ENCODE measurements at places on chromosomes 16 and 17.

GRCh38 chr17:17790637-17791464 is 45.9 kb downstream of the SREBF1 start:
- DNase-seq: no peak

DNA sequence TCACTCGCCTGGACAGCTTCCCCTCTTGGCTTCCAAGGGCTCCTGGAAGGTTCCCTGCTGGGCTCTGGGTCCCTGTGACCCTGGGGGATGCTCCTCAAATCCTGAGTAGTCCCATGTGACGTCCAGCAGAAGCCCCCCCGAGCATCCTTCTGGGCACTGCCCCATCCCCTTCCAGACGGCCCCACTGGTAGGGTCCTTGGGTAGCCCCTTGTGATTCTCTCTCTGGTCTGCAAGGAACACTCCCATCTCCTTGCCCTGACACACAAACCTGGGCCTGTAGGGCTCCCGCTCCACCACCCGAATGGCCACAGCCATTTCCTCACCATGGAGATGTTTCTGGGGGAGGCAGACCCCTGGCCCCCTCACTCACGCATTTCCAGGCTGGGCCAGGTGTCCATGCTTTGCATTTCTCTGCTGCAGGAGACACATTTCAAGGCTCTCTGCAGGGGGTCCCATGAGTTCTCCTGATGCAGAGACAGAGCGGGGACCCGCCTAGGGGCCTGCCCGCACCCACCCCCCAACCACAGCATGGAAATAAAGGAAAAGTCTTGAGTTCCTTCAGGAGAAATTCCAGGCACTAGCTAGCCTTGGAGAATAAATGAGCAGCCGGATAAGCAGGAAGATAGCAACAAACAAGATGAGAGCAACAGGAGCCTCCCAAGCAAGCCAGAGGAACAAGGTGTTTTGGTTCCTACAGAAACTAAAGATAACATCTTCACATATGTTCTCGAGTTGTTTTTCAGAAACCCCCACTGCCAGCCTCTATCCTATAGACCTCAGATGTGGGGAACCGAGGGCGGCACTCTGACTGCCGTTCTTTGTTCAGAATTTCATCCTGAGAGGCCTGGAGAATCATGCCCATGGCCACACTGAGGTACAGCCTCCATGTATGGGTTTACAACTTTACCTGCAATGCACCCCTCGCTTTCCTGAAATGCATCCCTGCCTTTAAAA is 128.8 kb downstream of the MGAT5B start:
- no peak for DNase-seq

DNA sequence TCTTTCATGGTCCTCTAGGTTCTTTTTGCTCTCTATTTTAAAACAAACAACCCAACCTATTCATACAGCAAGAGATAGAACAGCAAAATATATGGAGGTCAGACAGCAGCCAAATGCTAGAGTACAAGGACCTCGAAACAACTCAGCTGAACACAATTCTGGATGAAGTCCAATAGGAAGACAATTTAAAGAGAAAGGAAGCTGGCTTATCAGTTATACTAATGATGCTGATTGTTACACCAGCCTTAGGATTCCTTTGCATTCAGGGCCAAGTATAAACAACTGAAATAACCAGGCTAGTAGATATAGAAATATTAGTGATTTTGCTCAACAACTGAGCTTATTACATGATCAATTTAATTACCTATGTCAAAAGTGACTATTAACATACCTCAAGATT is 2.5 kb downstream of the SSH2 start:
- no peak for DNase-seq

DNA sequence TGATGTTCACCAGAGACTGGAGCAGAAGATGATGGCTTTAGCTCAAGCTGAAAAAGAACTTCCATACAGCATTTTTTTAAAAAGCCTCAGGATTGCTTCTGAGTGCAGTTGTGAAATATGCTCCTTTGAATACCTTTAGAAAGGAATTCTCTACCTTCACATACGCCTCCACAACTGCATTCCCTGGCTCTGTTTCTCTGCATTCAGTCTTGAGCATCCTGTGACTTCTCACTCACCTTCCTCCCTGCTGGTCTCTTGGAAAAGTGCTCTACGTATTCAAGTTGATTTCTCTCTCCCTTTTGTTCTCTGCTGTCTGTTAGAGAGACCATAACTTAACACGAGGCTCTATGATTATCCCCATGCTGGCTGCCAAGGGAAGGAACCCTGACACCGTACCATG is 34.5 kb downstream of the HS3ST2 start:
- no peak for DNase-seq

DNA sequence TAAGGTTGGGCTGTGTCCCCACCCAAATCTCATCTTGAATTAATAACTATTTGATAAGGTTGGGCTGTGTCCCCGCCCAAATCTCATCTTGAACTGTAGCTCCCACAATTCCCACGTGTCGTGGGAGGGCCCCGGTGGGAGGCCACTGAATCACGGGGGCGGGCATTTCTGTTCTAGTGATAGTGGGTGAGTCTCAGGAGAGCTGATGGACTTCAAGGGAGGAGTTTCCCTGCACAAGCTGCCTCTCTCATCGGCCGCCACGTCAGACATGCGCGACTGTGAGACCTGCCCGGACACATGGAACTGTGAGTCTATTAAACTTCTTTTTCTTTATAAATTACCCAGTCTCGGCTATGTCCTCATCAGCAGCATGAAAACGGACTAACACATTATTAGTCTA is 44.9 kb upstream of the METRNL start:
- DNase-seq: no peak

GRCh38 chr17:54985476-54985875 is 16.9 kb downstream of the STXBP4 start:
- no peak for DNase-seq

DNA sequence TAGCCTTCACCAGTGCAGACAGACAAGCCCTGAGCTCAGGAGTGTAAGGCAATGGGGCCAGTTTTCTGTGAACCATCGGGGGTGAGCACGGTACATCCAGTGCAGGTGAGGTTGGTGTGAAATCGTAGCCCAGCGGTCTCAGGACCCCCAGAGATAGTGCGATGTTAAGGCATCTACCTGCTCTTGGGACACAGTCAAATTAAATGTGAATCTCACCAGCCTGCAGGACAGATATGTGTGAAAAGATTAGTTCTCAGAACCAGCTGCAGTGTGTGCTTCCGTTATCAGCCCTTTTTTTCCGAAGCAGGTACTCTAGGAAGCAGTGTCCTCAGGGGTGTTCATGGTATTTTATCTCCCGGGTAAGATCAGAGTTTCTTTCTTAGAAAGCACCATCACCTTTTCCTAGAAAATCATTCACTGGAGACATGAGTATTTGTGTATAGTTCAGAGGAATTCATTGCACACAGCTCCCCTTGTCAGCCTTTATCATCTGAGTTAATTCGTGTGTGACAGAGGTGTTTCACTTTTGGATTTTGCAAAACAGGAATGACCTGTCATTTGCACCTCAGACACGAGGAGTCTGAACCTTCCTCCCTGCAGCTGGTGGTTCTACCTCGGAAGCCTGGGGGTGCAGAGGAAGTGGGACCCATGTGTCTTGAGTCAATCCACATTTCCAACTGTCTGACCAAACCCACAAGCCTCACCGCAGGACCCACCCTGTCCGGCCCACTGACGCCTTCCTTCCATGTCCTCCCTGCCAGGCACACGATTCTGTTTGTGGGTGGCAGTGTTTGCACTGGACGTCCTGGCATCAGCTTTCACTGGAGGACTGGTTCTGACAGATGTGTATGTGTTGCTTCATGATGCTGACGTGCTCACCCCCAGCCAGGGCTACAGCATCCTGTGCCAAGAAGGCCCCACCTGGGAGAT is 107.8 kb downstream of the CLEC16A start:
- DNase-seq: no peak

DNA sequence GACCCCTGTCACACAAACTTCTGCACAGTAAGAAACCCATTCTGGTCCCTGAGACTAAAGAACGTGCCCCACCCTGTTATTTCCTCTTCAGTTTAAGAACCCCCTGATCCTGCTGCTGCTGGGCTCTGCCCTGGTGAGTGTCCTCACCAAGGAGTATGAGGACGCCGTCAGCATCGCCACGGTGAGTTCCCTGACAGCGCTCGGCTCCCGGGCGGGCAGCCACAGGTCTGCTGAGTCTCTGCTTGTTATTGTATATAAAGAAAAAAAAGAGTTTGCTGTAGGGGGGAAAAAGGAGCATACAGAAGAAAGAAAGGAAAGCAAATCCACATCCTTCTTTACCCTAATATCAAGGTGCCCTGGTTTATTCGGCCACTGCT is 40.0 kb downstream of the ATP2C2 start:
- no peak for DNase-seq

GRCh38 chr17:3929181-3929580 is 12.9 kb upstream of the P2RX1 start:
- no peak for DNase-seq

DNA sequence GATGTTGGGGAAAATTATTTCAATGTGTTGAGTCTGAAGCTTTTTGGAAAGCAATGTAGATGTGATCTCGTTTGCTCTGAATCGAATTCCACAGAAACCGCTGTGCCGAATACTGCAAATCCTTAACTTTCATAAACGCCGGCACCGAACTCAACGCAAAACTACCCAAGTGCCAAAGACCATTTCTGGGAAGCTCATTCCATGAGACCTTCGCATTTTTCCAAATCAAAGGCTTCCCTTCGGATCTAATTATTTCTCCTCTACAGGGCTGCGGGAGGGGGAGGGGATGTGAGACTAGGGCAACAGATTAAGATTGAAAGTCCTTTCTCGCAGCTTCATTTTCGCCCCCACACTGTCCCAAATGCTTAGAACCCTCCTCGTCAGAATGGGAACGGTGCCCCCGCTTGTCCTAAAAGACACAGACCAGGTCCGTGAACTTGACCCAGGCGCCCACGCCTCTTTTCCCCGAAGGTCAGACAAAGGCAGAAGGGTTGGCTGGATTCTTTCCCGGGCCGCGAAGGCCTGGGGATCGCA is 4.0 kb downstream of the PRAC1 start:
- DNase-seq: no peak

- no peak for DNase-seq
Observed at GRCh38 chr17:66355510-66355909, 53.1 kb downstream of the PRKCA start.

DNA sequence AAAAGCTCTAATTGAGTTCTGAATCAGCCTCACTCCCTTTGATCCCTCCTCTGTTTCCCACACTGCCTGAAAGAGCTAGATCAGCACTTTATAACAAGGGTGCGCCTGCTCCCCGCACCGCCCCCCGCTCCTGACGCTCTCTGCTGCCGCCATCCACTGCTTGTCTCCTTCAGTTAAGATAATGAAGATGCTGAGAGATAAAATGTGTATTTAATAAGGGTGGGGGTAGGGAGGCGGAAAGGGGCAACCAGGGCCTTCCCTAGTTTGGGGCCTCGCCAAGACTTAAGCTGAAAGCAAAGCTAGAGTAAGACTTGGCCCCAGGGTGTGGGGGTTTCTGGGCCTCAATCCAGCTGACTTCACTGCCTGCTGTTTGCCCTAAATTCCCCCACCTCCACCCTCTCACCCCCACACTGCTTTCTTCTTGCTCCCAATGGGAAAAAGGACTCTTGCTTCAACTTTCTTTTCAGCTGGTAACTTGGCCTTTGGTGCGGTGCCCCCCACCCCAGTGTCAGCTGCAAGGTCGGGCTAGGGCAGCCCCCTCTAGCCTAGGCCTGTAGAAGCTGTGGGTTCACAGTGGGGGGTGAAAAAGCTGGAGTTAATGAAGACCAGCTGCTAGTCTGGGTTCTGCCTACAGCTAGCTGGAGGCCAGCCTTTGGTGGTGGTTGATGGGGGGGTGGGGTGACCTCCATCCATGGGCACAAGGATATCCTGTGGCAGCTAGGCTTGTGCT is 1.8 kb upstream of the RARA start:
- DNase-seq: no peak

- no peak for DNase-seq
Observed at GRCh38 chr17:40555296-40556190, 9.7 kb downstream of the CCR7 start.

DNA sequence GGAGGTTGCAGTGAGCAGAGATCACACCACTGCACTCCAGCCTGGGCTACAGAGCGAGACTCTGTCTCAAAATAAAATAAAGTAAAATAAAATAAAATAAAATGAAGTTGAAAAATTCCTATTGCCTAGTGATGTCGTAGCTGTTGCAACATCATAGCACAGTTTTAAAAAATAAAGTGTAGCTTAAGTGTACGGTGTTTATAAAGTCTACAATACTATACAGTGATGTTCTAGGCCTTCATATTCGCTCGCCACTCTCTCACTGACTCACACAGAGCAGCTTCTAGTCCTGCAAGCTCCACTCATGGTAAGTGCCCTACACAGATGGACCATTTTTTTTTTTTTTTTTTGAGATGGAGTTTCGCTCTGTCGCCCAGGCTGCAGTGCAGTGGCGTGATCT is 43.5 kb upstream of the MNT start:
- no peak for DNase-seq

DNA sequence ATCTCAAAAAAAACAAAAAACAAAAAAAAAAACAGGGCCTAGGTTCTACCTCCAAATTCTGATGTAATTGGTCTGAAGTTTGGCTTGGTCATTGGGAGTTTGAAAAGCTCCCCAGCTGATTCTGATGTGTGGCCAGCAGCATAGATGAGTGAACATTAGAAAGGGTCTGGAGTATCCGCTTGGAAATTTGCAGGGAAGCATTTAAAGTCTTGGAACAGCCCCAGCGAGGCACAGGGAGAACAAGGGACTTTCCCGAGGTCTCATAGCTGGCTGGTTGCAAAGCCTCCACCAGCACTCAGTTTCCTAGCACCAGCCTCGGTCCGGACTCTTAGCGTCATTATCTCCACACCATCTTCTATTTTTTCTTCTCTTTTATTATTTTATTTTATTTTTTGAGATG is 70.8 kb downstream of the RAB11FIP4 start:
- no peak for DNase-seq

GRCh38 chr16:30741461-30741914 is 6.7 kb upstream of the PHKG2 start:
- DNase-seq: no peak

- no peak for DNase-seq
Observed at GRCh38 chr17:77846531-77847085, 111.9 kb upstream of the TNRC6C start.

GRCh38 chr16:27245276-27246172 is 23.0 kb downstream of the NSMCE1 start:
- DNase-seq: no peak
